Esophagus muscularis mucosa (tissue), 4 donors: ENCODE measurements at places on chromosomes 11 and 22. TPM values are rescaled to one million over a fixed set of nuclear protein-coding genes. Genes with fewer than 3 reads are reported as not detected.

GRCh38 chr11:73783483-73784020, 4.1 kb upstream of the MRPL48 start:
- no peak for DNase-seq

DNA sequence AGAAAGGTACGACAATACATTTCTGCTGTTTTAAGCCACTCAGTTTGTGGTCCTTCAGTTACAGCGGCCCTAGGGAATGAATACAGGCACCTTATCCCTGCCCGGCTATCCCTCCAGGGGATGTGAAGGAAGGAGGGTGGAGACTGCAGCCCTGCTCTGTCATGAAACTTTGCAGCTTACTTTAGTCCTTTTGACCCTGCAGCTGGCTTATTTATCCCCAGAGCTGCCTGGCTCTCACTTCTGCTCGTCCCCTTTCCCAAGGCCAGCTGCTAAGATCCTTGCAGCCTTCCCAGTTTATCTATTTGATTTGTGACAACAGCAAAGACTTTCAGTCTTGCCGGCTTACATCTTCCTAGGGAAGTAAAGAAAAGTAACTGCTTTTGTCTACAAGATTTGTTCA, 55.2 kb downstream of the SC5D start:
- DNase-seq = no peak

DNA sequence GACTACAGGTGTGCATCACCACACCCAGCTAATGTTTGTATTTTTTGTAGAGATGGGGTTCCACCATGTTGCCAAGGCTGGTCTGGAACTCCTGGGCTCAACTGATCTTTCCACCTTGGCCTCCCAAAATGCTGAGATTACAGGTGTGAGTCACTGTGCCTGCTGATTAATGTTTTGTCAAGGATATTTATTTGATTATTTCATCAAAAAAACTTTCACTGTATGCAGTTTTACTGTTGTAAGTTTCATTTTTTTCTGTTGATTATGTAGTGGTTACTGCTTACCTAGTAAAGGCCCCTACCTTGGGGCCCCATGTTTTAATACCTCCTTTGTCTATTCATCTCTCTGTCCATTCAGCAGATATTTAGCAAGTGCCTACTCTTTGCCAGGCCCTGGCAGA, 16.7 kb upstream of the FAM168A start:
- DNase-seq = no peak

DNA sequence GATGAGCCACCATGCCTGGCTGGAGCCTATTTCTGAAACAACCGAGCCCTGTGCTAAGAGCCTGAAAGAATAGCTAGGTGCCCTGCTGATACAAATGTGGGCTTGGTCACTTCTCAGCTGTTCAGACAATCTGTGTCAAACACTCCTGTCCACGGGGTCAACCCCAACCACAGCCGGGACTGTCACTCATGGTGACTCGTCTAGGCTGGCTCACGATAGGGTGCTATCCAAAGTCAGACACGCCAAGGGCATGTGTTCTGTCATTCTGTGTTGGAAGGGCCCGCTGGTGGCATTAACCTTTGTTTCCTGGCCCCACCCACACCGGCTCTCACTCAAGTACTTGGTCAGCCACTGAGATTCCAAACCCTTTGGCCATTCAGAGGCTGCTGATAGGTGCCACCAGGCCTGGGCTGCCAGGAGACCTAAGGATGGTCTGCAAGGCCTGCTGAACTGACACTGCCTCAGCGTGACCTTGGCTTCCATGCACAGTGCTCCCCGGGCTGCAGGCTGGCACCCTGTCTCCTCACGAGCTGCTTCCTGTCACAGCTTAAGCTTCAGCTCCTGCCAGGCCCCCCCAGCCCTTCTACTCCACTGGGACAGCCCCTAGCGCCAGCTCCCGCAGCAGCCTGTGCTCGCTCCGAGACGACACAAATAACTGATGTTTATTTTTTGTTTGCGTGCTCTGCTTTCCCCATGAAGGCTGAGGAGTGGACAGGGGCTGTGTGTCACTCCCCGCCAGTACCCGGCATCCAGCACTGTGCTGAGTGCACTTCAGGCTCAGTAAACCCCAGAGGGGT, 14.2 kb upstream of the CDC42BPG start:
- no peak for DNase-seq

DNA sequence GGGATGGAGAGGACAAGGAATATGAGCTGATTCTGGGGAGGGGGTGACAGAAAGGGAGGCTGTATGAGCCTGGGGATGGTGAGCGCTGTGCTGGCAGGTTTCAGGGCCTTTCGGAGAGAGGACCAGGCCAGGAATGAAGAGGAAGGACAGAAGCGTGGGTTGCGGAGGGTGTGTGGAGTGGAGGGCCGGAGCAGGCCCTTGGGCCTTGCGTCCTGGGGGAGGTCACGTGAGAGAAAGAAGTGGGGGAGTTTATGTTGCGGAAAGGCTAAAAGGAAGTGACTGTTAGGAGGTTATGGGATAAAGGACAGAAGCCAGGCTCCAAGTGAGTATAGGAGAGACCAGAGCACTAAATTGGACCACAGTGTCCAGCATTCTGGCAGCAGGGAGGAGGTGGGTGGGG, 17.5 kb downstream of the BCR start:
- no peak for DNase-seq

GRCh38 chr22:19819208-19819910, 35.3 kb downstream of the GNB1L start:
- no peak for DNase-seq

DNA sequence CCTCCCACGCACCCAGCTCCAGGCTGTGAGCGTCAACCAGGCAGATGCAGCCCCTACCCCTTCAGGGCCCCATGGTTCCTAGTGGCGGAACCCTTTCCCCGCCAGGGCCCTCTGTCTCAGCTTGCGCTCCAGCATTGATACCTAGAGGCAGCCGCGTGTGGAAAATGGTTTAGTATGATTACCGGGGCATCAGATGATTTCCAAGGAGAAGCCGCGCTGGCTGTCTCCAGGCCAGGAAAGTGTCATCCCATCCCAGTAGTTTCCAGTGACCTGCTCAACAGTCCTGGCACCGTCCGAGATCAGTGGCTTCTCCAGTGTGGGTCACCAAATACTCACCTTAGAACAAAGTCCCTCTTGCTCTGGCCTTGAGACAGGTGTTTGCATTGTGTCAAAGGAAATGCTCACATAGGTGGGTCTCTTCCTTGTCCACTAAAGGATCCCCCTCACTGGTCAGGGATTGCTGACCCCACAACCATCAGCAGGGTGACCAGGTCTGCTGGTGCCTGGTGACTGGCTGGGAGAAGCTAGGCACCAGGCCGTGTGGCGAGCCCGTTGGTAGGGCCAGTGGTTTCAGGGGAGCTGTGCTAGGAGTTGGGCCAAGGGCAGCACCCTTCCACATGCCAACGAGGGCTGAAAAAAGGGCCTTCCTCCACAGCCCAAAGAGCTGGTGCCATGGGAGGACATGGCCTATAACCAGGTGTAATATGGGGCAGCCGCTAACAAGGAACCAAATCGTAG, 109.4 kb downstream of the MORC2 start:
- DNase-seq = peak; percentile 87

DNA sequence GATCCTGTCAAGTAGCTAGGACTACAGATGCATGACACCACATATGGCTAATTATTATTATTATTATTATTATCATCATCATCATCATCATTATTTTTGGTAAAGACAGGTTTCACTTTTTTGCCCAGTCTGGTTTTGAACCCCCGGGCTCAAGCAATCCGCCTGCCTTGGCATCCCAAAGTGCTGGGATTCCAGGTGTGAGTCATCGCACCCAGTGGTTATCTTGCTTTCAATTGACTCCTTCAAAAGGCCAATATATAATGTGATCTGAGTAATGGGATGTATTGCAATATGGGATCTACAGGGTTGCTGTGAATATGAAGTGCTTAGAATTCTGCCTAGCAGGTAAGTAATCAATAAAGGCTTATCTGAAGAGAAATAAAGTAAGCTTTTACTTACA, 221.2 kb downstream of the SBF2 start:
- no peak for DNase-seq

DNA sequence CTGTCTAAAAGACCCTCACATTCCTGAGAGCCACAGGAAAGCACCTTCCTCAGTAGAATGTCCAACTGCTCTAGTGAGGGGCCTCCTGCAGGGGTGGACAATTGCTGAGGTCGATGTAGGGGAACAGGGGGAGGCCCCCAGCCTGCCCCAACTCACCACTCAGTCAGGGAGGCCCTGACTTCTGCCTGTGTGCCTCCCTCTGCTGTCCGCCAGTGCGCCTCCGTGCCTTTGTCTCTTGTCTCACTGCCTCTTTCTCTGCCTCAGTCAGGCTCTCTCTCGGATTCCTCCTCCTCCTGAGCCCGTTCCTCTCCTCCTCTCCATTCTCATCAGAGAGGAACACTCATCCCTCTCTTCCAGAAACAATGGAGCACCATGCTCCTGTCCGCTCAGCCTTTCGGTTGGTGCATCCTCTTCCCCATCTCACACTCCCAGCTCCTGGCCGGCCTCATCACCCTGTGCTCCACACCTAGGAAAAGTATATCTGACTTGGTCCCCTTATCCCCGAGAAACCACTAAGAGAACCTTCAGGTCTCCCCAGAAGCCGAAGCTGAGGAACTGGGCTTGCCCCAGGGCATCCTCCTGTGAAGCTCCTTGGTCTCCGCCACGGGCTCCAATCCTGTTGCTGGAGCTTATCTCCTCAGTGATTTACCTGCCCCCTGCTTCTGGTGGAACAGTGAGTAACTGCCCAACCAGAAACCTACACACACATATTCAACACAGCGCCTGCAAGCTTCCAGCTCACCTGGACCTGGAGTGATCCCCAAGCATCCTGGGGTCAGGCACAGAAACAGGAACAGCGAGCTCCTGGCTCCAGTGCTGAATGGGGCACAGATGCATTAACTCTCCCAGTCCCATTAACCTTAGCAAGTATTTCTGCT, 2.3 kb downstream of the B3GAT1 start:
- no peak for DNase-seq

- DNase-seq = no peak
Observed at GRCh38 chr11:10743354-10744000, 7.6 kb upstream of the CTR9 start.

DNA sequence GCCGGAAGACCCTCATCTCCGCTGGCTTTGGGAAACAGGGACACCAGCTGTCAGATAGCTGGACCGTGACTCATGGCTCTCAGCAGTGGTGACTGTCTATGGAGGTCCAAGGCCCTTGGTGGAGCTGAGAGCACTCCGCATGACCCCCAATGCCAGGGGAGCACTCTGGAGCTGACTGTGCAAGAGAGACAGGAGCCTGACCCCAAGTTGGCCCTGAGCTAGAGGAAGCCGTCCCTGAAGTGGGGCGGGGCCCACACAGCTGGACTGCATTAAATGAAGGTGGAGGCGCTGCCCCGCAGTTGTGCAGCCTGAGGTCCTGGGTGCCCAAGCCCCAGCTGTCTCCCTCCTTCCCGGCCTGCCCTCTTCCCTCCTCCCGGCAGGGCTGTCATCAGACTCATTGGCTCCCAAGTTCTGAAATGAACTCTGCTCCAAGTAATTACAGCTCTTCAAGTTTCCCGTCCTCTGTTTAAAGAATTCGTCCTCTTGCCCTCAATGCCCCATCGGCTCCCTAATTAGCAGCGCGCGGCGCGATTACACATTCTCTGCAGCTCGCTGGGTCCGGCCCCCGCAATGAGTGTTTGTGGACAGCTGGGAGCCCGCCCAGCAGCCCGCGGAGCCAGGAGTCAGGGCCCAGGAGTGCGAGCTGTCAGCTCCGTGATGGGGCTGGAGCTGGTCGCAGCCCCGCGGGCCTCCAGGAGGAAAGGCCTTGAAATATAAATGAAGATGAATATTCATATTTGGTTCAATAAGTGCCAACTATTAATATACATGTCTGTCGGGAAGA, 93.2 kb upstream of the LMO1 start:
- no peak for DNase-seq

DNA sequence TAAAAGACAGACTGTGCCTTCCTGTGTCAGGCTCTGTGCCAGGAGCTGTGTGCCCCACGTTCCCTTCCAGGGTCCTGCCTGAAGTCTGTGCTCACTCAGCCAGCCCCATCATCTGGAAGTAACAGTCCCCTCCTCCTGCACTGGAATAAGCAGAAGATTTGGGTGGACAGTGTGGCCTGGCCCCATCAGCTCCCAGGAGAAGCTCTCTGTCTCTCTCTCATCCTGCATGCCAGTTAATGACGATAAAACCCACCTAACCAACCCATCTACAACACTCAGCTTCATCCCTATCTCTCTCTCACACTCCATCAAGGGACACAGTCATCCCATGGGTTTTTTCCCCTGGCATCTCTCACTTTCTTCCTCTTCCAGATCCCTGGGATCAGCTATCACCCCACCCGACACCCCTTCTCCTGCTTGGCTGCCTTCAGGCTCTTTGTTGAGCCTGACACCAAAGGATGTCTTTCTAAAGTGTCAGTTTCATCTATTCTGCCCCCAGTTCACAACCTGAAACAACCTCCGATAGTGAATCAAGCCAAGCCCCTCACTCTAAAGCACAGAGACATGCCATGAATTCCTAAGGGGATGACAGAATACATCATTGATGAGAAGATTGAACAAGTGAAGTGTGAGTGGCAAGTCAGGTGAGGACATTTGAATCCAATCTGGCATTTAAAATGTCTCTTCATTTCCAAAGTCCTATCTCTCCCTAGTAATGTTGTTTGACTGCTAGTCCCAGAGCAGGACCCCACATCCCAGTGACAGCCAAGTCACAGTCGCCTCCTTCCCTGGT, 91.4 kb upstream of the TOP3B start:
- no peak for DNase-seq

- DNase-seq = no peak
Observed at GRCh38 chr11:79482800-79483199, 42.0 kb upstream of the TENM4 start.

GRCh38 chr11:31141789-31142188, 227.8 kb downstream of the DCDC1 start:
- no peak for DNase-seq

DNA sequence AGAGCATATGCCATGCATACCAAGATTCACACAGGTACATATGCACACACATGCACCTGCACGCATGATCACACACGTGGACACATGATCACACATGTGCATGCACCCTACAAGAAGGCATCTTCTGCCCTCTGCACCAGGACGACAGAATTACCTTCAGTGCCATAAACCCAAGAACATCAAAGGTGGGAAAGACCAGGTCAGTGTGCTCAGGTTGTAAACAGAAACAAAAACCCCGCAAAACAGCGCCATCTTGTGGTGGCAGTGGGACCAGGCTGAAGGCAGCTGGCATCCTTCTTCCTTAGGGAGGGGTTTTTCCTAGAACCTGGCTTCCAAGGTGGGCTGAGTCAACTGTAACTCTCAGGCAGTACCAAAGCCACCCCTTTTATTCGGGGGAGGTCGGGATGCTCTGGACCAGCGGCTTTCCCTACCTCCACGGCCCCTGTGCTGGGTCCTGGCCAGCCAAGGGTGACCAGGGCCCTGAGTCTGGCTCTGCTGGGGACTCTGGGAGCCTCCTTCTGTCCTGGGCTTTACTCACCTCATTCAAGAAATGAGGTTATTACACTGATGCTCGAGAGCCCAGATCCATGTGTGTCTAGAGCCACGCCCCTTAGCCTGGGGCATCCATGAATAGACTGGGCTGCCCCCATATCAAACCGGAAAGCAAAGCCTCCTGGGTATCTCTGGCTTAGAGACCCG, 69.4 kb upstream of the FGF3 start:
- DNase-seq = no peak

The GLB1L2 gene
- 10.2 TPM for total RNA-seq

The KCNJ4 gene
- total RNA-seq = not detected

The CHRM1 gene
- total RNA-seq = 0.40 TPM

The TNNI2 gene
- not detected for total RNA-seq

The NLRX1 gene
- 47.3 TPM for total RNA-seq

The UPK3A gene
- total RNA-seq = not detected

The TMPRSS13 gene
- not detected for total RNA-seq
